ENCODE measurements at places on chromosomes 12 and 14.

DNA sequence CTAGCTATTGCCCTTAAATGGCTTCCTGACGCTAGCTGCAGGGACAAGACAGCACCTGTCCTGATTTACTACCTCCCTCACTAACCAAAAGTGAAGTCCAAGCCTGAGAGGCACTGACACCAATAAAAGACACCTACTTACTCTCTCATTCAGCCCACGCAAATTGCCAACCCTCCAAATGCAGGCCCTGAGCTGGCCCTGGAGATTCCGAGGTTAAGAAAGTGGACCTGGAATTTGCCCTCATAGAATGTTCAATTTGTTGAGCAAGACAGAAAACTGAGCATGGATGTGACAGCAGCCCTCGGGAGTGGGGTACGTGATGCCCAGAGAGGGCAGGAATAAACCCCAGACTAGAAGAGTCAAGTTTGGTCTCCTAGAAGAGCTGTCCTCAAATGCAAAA lies 16.4 kb downstream of the SERPINA3 start:
- DNase-seq: no peak

DNA sequence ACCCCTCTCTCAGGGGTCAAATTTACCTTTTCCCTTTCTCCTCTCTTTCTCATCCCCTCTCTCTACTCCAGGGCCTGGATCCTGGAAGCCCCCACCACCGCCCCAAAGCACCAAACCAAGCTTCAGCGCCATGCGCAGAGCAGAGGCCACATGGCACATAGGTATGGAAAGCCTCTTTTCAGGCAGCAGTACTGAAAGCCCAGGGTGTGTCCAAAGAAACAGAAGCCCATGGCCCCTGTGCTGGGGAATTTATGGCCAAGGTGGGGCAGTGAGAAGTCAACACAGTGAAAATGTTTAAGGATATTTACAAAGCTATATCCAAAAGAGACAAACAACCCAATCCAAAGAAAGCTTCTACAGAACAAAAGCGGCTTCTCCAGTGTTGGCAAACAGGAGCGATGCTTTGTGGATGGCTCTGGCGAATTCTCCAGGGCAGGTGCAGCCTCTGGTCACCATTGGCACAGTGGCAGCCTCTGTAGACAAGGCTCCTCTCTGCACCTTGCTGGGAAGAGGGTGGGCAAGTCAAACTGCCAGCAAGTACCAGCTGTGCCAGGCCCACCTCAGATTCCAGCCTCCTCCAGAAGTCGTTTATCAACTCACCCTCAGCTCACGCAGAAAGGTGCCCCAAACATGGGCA lies 4.7 kb upstream of the CPNE6 start:
- DNase-seq: no peak

GRCh38 chr12:46372544-46373300 lies at the start of gene SLC38A2:
TSS of gene SLC38A2 (minus strand) at chr12:46372773. CDS start at chr12:46371293, 1,480 bp downstream.
- no peak for DNase-seq

- no peak for DNase-seq
These were observed 601.9 kb downstream of the GALC start for GRCh38 chr14:87391066-87391465.

DNA sequence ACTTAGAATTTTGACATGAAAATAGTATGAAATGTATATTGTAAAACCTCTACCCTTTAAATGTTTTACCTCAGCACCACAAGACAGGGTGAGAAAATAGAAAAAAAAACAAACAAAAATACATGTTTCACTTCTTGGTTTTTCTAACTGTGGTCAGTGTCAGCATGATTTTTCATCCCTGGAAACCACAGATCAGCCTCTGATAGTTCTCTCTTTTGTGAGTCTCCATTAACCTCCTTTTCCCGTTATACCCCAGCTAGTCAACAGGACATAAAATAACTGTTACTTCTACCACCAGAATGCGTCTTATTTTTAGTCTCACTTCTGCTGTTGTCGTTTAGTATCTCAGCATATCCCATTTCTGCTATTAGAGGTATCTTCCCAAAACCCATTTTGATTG lies 48.3 kb upstream of the KCNMB4 start:
- no peak for DNase-seq

DNA sequence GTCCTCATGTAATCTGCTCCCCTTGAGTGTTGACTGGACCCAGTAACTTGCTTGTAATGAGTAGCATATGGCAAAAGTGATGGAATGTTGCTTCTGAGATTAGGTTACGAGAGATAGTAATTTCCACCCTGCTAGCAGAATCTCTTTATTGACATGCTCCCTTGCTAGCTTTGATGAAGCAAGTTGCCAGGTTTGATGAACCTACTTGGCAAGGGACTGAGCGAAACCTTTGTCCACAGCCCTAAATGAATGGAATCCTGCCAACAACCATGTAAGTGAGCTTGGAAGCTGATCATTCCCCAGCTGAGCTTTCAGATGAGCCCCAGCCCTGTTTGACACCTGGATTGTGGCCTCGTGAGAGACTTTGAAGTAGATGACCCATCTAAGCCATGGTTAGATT lies 120.8 kb upstream of the PLXNC1 start:
- DNase-seq: no peak

GRCh38 chr14:99437706-99438105 lies 43.0 kb downstream of the SETD3 start:
- no peak for DNase-seq

- DNase-seq: no peak
These were observed 88.0 kb downstream of the PCNX1 start for GRCh38 chr14:70995211-70995610.

GRCh38 chr14:64201296-64201695 lies 92.9 kb downstream of the ESR2 start:
- DNase-seq: no peak

GRCh38 chr12:92928421-92928961 lies 604 bp downstream of the EEA1 start:
- DNase-seq: no peak

GRCh38 chr12:121537814-121538698 lies 42.8 kb downstream of the KDM2B start:
- DNase-seq: no peak

DNA sequence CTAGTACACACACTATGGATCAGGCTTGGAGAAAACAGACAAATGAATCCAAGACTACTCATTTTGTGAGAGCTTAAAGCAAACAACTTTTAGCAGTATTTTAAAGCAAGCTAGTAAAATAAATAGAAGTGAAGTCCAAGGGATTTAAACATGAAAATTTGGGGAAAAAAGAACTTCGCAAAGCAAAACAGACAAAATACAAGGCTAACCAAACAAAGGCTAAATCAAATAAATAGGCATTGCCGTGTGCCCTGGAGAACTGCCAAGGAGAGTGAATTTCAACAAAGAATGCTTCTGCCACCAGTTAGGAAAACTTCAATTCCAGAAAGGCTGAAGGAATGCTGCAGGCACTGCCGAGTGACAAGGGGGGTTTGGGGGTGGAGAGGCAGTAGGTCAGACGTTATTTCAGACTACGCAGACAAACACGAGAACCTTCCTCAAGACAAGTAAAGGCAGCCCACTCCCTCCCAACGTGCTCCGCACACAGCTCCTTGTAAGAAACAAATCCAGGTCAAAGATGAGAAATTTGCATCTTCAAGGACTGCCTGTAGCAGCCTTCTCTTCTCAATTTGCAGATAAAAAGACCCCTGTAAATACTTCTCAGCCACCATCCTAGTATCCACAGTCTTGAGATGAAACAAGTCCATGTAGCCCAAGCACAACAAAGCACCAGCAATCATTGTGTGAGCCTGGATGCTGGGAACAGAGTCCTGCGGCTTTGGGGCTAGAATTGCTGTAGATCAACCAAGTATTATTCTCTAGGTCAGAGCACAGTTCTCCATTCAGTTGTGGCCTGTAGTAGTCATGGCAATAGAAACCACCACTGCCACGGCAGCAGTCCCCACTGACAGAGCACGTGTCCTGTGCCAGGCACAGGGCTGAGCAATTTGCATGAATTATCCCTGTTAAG lies 43.3 kb downstream of the EFCAB11 start:
- DNase-seq: no peak

DNA sequence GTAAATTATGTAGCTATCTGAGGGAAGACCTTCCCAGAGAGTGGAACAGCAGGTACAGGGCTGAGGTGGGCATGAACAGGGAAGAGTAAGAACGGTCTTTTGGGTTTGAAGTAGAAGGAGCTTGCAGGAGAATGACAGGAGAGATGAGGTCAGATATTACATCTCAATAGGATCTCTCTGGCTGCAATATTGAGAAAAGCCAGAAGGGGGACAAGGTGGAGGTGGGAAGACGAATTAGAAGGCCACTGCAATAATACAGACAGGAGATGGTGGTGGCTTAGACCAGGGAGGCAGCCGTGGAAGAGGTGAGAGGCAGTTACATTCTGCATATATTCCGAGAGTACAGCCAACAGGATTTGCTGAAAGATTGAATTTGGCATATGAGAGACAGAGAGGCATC lies 310.2 kb downstream of the APAF1 start:
- no peak for DNase-seq

DNA sequence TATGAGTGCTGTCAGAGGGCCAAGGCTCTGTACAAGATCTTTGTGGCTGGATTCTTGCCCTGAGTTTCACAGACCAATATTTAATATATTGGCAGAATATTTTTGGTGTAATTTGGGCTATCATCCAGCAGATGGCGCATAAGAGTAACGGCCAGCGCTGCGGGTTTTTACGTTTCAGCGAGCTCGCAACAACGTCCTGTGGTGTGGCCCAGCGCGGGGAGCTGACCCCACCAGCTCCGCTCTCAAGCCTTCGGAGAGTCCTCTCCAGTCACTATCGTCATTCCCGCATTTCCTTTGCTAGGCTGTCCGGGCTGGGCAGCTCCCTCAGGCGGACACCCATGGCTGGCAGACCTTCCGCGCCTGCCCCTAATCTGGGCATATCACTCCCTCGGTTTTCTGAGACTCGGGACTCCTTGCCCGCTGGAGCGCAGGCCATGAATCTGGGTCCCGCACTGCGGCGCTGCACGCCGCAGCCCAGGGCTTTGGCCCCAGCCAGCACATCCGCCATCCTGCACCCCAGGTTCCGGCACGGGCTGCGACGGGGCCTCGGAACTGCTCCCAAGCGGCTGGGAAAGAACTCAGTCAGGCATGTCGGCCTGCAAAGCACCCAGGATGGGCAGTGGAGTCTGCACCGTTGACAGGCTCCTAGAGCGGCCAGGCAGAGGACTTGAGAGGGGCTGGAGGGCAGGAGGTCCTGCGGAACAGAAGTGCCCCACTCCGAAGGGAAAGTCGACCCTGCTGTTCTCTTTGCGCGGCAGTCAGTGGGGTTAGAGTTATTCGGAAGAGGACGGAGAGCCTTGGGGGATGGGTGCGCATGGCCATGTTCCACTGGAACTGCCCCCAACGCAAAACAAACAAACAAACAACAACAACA lies 18.4 kb downstream of the OLR1 start:
- no peak for DNase-seq

DNA sequence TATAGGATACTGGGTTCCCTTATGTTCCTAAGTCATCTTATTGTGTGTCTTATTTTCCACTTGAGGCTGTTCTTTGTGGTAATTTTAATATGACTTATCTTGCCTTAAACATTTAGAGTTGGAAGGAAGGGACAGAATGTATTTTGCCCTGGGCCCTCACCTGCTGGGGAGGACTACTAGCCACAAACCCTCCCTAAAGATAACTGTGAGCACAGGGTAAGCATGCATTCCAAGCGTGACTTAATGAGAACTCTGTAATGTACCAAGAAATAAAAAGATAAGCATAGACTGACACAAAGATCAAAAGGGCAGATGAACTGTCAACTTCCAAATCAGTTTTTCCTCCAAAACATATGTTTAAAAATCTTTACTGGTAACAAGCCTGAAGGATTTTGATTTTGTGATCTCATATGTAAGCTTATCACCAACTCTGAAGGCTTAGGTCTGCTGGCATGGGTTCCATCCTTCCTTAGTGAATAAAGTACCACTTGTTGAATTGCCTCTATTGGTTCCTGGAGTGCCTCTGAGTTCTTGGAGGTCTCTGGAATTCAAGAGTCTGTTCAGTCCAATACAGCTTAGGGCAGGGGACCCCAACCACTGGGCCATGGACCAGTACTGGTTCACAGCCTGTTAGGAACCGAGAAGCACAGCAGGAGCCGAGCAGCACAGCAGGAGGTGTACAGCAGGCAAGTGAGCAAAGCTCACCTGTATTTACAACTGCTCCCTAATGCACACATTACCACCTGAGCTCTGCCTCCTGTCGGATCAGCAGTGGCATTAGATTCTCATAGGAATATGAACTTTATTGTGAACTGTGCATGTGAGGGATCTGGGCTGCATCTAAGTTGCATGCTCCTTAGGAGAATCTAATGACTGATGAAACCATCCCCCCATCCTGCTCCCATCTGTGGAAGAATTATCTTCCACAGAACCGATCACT lies 29.8 kb upstream of the NFYB start:
- no peak for DNase-seq

DNA sequence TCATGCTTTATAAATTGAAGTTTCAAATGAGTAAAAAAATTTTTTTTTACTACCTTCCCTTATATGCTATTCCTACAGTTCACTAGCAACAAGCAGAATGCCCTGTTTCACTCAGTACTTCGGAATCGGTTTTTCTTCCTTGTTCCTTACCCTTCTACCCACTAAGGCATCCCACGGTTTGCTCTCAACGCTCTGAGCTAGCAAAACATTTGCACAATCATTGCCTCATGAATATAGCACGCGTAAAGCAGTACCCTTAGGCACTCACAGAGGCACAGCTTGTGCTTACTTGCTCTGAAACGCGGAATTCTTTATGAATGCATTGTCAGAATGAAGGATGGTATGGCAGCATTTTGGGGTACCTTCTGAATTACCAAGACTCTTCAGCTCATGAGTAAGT lies 45.0 kb downstream of the PPP1R13B start:
- DNase-seq: no peak

- no peak for DNase-seq
These were observed 114.2 kb downstream of the STXBP6 start for GRCh38 chr14:24935796-24936195.

- DNase-seq: no peak
These were observed 21.8 kb downstream of the WNK1 start for GRCh38 chr12:774051-774614.

DNA sequence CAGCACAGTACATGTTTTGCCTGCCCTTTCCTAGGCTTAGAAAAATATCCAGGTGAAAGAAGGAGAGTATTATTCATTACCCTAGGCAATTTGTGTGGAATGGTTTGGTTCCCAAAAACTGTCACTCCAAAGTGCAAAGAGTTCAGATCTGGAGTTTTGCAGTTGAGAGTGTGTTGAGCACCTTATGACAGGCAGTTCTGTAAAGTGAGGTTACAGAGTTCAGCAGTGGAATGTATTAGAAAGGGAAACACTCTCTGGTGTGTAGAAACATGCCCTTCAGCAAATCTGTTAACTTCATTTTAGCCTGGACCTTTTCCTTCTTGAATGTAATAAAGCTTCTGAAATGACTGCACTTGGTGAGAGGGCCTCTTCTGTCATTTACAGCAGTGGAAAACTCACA lies 154.0 kb upstream of the SSTR1 start:
- DNase-seq: no peak

- DNase-seq: no peak
These were observed 151.5 kb upstream of the GSC start for GRCh38 chr14:94921456-94921855.

- DNase-seq: no peak
These were observed 122.5 kb upstream of the BCAT1 start for GRCh38 chr12:25071366-25071765.

DNA sequence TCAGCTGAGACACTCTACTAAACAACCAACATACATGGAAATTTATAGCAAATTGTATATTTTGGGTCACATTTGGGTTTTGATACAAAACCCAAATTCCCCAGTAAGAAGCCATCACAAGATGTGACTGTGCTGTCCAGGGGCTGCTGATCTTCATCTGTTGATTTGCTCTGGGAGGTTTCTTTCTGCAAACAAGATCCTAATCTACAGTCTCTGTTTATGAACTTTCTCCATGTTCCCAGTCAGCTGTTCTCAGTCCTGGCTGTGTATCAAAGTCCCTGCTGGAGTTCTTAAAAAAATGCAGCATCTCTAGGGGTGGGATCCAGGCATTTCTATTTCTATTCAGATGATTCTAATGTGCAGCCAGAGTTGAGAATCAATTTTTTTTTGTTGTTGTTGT lies 85.1 kb downstream of the ATP23 start:
- DNase-seq: no peak
